Activated CD4-positive, alpha-beta T cell treated with anti-CD3 and anti-CD28 coated beads, Interleukin-2, amount 50 U/mL, for 24 hours (primary cell): ENCODE measurements at places on chromosomes 1 and 21.

GRCh38 chr1:161985301-161985822, 38.3 kb downstream of the OLFML2B start:
- DNase-seq, result no peak

- DNase-seq, result no peak
Measured at GRCh38 chr1:205317311-205317917, 4.1 kb downstream of the NUAK2 start.

DNA sequence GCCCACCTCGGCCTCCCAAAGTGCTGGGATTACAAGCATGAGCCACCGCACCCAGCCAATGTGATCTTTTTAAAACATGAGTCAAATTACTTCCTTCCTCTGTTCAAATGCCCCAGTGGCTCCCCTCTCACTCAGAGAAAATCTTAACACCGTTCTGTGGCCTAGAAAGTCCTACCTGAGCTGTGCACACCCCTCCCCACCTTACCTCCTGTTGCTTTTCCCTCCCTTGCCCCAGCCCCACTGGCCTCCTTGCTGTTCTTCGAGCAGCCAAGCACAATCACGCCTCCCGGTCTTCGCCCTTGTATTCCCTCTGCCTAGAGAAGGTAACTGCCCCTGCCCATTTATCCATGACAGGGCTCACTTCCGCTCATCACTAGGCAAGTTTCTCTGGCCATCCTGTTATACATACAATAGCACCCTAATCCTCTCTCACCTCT, 62.6 kb upstream of the RPL11 start:
- DNase-seq, result no peak

- no peak for DNase-seq
Measured at GRCh38 chr1:53292690-53293089, 35.2 kb downstream of the LRP8 start.

DNA sequence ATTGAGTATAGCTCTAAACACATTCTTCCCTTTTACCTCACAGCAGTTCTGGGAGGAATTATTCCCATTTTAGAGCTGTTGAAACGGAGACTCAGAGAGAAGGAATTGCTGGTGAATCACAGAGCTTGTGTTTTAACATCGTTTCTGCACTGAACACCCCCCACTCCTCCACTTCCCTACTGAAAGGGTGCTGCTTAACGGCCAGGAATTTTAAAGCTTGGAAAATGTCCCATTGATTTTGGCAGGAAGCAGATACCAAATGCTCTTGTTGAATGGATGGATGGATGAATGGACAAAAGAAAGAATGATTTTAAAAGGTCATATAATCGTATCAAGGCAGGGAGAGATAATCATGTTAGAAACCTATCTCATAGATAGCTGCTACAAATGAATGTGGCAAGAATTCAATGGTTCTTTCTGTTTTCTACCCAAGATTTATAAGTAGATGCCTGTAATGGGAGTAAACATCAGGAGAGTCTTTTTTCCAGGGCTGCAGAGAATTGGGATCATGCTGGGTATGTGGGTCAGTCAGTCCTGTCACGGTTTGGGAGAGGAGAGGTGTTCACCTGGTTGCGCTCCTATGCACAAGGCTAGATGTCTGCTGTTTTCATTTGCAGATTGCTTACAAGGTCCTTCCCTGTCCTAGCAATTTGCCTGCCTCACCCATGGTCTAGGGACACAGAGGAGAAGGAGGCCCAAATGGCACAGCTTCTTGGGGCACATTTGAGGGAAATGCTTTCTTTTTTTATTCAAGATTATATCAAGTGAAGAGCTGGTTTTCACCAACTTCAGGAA, 19.0 kb downstream of the FAM163A start:
- DNase-seq, result no peak
